ENCODE measurements at places on chromosomes 11 and 22.

GRCh38 chr11:89493431-89493830 lies 2.3 kb upstream of the NOX4 start:
- DNase-seq, result no peak

- no peak for DNase-seq
These were observed 226.1 kb downstream of the BLID start for GRCh38 chr11:121889931-121890330.

- no peak for DNase-seq
These were observed 17.9 kb downstream of the RTN3 start for GRCh38 chr11:63698976-63699733.

DNA sequence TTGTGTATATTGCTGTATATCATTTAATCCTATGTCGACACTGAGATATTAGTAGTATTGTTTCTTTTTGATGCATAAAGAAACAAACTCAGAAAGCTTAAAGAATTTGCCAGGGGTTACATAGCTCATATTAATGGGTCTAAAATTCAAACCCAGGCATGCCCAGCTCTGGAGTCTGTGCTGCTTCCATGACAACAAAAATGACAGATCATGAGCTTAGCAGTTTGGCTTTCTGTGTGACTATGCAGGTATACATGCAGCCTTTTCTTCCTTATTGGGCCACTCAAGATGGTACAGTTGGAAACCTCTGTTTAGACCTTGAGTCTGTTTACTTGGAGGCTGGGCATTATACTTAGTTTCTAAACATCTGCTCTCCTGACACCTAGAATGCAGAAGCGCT lies 220.5 kb upstream of the TENM4 start:
- no peak for DNase-seq

- DNase-seq, result peak; percentile 10
These were observed 30.5 kb downstream of the ARAP1 start for GRCh38 chr11:72721689-72722049.

DNA sequence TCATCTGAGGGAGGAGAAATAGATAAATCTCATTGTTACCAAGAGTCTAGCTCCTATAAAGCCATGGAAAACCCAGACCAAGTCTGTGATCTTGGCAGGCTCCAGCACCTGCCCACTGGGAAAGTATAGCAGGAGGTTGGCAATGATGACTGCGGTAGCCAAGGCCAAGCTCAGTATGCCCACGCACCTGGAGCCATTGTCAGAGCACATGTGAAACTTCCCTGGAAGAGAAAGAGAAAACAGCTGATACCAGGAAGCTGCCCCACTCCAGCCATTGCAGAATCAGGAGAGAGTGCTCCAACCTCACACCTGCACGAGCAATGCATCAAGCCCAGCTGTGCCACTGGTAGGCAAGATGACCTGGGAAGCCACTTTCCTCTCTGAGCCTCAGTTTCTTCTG lies 62.2 kb upstream of the HEPHL1 start:
- no peak for DNase-seq

DNA sequence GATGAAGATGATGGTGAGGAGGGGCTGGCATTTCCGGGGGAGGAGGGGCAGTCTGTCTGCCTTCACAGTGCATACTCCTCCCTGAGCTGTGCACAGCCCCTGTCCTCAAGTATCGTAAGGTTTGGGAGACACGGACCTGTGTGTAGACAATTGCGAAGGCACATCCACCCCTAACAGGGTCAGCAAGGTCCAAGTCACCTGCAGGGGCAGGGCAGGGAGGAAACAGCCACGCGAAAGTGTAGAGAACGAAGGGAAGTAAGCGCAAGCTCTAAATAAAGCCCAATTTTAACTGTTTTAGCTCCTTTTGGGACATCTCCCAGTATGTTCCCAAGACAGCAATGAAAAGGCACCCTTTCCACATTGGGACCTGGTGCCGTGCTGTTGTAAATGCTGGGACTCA lies 448.2 kb downstream of the TBC1D22A start:
- DNase-seq, result no peak

DNA sequence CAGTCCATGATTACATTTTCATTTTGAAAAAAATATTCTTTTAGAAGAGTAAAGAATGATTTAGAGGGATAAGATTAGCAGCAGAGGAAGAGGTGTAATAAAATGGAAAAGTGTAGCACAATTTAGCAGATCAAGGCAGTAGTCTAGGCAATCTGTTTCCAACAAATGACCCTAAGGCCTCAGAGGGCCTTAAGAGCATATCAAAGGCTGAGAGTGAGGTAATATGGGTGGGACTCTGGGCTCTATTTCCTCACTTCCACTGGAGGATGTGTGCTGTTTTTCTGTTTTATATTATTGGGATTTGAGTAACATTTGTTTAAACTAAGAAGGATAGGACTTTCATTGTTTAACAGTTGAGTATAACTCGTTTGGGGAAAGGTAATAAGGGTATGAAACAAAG lies 28.8 kb downstream of the CCDC81 start:
- DNase-seq, result no peak

DNA sequence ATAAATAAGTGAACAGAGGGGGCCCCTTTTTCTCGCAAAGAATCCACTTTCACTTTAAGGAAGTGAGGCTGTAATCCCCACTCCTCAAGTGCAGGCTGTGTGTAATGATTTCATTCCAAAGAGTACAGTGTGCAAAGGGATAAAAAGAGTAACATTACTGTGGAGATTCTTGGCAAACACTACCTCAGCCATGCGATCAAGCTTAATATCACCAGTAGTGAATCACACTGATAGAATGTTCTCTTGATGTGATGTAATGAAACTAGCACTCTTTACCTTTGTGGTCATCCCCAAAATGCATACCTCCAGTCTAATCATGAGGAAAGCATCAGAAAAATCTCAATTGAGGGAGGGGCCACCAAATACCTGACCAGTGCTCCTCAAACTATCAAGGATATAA lies 246.1 kb upstream of the CHORDC1 start:
- DNase-seq, result no peak

DNA sequence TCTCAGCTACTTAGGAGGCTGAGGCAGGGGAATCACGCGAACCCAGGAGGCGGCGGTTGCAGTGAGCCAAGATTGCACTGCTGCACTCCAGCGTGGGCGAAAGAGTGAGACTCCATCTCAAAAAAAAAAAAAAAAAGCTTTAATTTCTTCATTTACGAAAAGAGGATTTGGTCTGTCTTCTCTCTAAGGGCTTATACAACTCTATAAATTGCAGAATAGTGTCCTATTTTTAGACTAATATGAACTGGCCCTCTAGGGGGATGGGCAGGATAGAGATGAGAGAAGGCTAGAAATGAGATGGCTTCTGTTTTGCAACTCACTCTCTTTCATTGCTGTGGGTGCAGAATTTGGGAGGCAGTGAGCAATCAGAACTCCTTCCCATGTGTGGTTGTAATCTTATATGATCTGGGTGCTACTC lies 11.3 kb downstream of the MAML2 start:
- no peak for DNase-seq

GRCh38 chr22:42357221-42357620 lies 75.0 kb downstream of the NFAM1 start:
- DNase-seq, result no peak

- DNase-seq, result no peak
These were observed 19.1 kb downstream of the SYT13 start for GRCh38 chr11:45267052-45267451.

DNA sequence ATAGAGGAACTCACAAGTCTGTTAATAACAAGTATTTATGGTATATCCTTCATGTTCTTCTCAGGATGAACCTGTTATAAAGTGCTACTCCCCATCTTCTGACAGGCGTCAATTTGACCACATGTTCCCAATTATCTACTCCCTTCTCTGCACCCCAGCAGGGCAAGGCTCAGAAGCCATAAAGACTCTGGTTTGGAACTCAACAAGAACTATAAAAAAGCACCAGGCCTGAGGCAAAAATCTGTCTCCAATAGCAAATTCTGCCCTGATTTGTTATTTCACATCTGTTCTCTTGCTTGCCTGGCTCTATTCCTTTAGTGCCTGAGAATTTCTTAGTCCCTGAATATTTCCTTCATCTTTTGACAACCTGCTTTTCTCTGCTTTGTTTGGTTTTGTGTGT lies 618.2 kb upstream of the KIRREL3 start:
- no peak for DNase-seq

- no peak for DNase-seq
These were observed 1334.0 kb downstream of the TBC1D22A start for GRCh38 chr22:48096411-48096810.

GRCh38 chr11:19027829-19028595 lies 32.5 kb downstream of the MRGPRX2 start:
- DNase-seq, result no peak

DNA sequence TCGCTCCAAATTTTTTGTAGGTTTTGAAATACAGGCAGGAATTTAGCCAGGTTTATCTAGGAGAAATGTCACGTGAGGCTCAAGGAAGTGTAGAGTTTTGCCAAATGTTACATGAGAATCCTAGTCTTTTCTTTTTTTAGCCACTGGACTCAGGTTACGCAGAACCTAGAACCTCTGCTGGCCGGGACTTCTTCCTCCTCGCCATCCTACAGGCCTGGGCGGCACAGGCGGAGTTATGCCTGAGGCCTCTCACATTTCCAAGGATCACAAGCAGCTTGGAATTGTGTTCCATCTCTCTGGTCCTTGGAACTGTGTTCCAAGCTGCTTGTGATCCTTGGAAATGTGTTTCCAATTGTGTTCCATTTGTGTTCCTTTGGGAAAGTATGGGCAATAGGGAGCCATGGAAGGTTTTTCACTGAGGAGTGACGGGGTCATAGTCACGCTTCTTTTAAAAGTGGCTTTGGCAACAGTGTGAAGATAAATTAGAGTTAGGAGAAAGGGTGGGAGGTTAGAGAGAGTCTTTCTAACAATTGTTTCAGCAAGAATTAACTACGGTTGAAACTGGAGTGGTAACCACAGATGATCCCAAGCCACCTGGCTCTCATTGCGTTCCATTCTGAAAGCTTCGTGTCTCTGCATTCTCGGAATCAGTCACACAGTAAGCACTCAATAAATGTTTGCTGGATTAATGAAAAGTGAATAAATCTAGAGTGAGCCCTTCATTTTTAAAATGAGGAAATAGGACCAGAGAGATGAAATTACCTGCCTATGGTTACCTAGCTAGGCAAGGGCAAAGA lies 12.5 kb upstream of the POU2AF1 start:
- no peak for DNase-seq

Measured in T follicular helper cell (primary cell).